ENCODE measurements at places on chromosomes 3 and 15. TPM values are rescaled to one million over a fixed set of nuclear protein-coding genes. Genes with fewer than 3 reads are reported as not detected.

- DNase-seq: peak; percentile 54
Observed at GRCh38 chr3:194840661-194841514, 155.2 kb downstream of the FAM43A start.

GOLGA8G gene
- total RNA-seq: not detected

- no peak for DNase-seq
Observed at GRCh38 chr15:32743411-32744140, 25.8 kb downstream of the GREM1 start.

DNA sequence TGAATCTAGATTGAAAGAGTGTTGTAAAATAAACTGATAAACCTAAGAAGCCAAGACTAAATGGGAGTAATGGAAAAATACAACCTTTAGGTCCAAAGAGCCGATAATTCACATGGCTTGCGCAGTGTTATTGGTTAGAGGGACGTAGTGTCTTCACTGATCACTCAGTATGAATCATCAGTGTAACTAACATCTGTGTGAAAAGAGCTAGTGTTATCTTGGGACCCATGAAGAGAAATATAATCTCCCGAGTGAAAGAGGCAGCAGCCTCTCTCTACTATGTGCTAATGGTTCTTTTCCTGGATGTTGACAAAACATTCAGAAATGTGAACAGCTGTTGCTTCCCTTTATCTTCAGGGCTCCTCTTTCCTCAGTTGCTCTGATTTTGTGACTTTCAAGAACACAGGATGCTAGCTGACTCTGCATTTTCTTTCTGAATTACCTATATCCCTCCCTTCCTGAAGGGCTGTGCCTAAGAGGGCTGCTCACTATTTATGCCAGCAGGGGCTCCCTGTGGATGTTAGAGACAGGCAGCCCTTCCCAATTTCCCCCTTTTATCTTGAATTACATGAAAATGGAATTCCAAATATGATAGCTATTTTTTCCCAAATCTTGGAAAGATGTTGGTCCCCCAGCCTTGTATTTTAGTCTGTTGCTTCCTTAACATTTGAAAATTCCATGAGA, 128.8 kb downstream of the GRM7 start:
- no peak for DNase-seq

DNA sequence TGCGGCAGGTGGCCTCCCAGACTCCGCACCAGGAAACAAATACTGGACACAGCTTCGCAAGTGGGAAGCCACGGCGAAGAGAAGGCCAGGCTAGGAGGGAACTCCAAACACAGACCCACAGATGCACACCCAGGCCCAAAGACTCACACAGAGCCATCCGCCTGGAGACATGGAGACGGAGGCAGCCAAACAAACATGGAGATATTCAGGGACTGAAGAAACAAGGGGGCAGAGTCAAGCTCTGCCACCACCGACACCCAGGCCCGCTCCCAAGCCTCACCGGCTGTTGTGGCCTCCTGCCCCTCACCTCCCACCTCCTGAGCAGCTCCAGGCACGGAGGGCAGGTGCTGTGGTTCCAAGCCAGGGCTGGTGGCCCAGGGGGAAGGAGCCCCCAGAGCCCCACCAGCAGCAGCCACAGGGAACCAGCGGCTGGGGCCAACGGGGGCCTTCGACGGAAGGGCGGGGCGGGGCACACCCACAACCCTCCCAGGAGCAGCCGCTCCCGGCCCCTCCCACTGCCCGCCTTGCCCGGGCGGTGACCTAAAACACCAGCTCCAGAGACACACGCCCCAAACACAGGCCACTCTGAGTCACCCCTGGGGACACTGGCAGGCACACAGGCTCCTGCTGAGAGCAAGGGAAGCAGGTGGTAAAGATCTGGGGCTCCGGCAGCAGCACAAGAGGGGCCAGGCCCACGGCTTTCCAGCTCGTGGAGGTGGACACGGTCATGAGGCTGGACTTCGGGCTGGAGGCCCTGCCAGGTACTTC, 31.9 kb downstream of the TNK2 start:
- DNase-seq: peak; percentile 80

- no peak for DNase-seq
Observed at GRCh38 chr15:77010312-77010686, 15.4 kb downstream of the PSTPIP1 start.

IQCF6 gene
- not detected for total RNA-seq

DNA sequence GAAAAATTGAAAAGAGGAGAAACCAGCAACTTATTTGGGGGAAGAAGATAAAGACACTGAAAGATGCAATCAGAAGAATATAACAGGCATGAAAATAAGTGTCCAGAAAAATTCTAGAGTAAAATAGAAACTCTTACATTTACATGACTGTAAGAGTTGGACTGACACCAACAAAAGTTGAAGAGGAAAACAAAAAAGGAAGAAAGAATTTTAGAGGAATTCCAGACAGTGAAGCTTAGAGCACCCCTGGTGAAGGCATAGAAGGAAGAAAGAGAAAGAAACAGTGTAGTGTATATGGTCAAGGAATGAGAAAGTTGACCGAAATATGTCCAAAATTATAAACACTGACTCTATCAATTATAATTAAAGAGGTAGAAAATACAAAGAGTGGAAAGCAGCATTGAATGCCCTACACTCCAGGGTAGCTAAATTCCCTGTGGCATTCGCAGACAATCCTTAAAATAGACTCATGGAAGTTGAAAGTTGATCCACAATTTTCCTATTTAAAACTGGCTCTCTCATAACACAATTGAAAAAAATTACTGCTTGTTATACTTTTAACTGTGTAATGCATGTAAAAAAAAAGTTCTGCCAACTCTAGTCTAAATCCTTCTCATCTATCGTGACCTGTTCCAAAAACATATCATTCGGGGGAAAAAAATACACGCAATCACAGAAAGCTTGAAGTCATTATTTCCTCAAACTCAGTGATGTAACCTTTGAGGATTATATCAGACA, 102.6 kb upstream of the ABI3BP start:
- no peak for DNase-seq

CHRNA7 gene
- 5.7 TPM for total RNA-seq

- DNase-seq: no peak
Observed at GRCh38 chr15:79054350-79054749, 36.2 kb downstream of the RASGRF1 start.

- DNase-seq: peak; percentile 63
Observed at GRCh38 chr3:119579366-119580066, at the start of gene ADPRH. Gene ADPRH (plus strand): TSS chr3:119579492. CDS start chr3:119582170, 2,678 bp downstream.

DNA sequence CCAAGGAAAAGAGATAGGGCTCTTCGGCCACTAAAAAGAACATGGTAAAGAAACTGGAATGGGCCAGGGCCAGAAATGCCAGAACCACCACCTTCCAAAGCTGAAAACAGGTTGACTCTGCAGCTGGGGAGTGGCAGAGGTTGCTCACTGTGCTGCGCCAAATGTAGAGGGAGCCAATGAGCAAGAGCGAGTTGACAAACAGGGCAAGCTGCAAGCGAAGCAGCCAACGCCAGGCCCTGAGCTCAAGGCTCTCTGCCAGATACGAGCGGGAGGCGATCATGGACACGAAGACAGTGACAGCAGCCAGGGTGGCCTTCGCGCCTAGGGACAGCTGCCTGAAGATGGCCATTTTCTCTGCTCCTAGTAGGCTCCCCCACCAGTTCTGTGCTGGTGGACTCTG, 3.1 kb downstream of the GLB1 start:
- DNase-seq: no peak

HEG1 gene
- total RNA-seq: 5.0 TPM

- DNase-seq: no peak
Observed at GRCh38 chr3:169264711-169265110, 398.8 kb downstream of the MECOM start.

DNA sequence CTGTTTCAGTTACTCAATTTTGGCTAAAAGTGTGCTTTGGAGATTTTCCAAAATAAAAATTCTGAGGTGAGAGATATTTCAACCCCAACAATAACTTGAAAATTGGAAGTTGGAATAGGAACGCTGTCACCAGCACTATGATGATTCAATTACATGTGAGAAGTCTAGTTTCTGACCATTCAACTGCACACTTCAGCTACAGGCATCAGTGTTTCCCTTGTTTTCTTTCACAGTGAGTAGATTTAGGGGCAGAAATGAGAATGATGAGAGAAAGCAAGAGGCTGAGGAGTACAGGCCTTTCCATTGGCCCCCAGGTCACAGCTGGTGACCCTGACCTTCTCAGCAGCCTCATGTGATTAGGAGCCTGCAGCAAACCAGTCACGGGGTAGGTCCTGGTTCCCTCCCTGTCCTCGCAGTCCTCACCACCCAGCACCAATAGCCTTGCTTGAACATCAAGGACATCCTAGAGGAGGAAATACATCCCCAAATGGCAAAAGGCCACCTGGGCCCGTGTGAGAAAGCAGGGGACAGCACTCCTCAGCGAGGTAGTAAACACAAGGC, 10.0 kb upstream of the FILIP1L start:
- DNase-seq: no peak

NR2E3 gene
- total RNA-seq: not detected

PAQR5 gene
- 48.3 TPM for total RNA-seq

GRCh38 chr3:71787851-71788405, 3.0 kb upstream of the PROK2 start:
- DNase-seq: no peak

DNA sequence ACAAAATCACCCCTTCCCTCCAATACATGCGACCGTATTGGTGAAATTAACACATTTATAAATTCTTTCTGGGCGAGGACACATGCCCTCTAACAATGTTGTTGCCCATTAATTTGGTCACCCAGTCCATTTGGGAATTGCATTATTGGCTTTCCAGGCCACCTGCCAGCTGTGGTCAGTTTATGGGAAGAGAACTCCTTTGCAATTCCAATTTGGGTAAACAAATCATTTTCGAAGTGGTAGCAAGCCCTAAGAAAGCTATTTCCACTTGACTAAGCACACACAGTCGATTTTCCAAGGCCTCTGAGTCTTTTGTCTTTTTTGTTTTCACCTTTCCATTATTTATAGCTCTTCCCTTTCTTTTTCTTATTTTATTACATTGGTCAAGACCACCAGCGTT, 362.3 kb upstream of the RGMA start:
- no peak for DNase-seq

SMAD6 gene
- 64.5 TPM for total RNA-seq

- no peak for DNase-seq
Observed at GRCh38 chr3:183430325-183430957, 2.0 kb upstream of the MCF2L2 start.

- DNase-seq: peak; percentile 91
Observed at GRCh38 chr15:63481105-63481810, 23.1 kb upstream of the USP3 start.

DNA sequence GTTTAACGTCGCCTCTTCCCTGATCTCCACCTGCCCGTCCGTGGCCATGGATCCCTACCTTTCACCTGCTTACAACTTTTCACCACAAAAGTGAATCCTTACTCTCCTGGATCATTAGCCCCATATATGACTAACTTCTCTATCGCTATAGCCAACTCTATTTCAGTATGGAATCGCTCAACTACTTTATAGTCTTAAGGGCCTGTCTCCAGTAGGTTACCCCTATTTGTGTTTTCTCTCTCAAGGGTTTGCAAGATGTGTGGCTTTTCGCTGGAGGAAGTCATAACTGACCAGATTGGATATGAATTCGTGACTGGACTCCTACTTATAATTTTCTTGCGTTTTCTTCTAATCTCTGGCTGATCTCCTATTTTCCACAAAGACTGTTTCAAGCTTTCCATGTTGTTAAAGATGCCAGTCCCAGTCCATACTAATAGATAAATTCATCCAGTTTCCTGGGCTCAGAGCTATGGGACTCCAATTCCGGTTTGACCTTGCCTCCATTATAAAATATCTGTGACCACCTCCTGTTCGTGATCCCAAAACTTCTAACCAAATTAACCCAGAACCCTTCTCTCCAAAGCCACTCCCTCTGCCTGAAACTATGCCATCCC, 1.3 kb upstream of the STAG1 start:
- DNase-seq: no peak

SLC6A11 gene
- total RNA-seq: not detected

- no peak for DNase-seq
Observed at GRCh38 chr15:52445553-52445952, 83.1 kb downstream of the MYO5A start.

GRCh38 chr3:169861871-169862270, 7.9 kb downstream of the LRRC31 start:
- no peak for DNase-seq

GHSR gene
- total RNA-seq: not detected

LYZL4 gene
- total RNA-seq: not detected

SLC28A2 gene
- total RNA-seq: not detected

GRCh38 chr15:81155375-81156218, 21.5 kb downstream of the CFAP161 start:
- peak; percentile 21 for DNase-seq

GRCh38 chr3:195139091-195139875, 131.7 kb downstream of the XXYLT1 start:
- DNase-seq: no peak

GRCh38 chr3:33746416-33747116, 28.5 kb upstream of the CLASP2 start:
- no peak for DNase-seq

DNA sequence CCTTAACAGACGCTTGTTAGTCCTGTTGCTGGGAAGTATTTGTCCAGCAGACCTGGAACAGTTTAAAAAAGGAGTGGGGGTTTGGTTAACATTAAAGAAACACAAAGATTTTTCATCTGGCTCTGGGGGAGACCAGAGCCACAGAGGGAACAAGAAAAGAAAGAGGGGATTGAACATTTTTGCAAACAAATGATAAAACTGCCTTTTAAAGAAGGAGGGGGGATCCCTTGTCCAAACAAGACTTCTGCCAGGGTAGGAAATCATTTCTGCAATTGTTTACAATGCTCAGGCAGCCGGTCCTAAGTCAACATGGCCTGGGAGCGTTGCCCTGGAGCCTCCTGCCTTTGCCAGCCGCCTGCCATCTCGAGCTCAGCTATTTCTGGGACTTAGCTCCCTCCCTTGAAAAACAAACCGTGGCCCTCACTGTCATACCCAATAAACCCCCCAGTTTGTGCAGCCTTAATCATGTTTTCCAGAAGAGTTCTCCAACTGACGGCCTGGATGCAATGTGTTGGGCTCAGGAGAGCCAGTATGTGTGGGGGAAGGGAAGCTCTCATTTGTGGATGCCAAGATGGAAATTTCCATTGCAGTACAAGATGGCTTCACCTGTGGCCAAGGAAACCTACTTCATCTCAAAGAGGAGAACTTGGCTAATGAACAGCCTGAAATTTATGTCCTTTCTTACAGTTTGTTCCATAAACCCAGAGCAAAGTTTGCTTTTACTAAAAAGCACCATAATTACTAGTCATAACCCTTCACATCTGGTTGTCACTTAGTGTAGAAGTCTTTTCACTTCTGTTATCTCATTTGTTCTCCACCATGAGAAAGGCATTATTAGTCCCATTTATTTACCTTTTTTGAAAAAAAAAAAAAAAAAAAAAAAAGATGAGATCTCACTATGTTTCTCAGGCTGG, 75.9 kb upstream of the RNU6-1 start:
- DNase-seq: peak; percentile 78

DNA sequence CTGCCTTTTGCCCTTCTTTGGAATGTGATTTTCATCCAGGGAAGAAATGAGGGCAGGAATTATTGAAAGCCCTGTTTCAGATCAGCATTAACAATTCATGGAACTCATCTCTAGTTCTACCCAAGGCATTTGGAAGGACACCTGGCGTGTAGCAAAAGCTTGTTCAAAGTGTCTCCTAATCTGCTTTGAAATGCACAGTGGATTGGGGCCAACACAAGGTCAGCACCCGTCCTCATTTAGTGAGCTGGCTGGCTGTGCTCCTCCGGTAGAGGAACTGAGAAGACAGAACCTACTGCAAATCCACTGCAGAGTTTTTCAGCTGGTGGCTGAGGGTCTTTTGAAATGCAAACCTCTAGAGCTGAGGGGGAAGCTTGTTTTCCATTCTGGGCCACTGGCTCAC, 141.6 kb upstream of the STT3B start:
- DNase-seq: no peak
